ENCODE measurements at places on chromosomes 3 and 15. TPM values are rescaled to one million over a fixed set of nuclear protein-coding genes. Genes with fewer than 3 reads are reported as not detected.
A peak's percentile ranks its signal among the peaks of the same experiment; 100 is the strongest.

GRCh38 chr3:114043205-114043604 lies 13.1 kb downstream of the CCDC191 start:
- no peak for DNase-seq

GRCh38 chr15:74409225-74409624 lies 24.5 kb downstream of the SEMA7A start:
- DNase-seq, result no peak

DNA sequence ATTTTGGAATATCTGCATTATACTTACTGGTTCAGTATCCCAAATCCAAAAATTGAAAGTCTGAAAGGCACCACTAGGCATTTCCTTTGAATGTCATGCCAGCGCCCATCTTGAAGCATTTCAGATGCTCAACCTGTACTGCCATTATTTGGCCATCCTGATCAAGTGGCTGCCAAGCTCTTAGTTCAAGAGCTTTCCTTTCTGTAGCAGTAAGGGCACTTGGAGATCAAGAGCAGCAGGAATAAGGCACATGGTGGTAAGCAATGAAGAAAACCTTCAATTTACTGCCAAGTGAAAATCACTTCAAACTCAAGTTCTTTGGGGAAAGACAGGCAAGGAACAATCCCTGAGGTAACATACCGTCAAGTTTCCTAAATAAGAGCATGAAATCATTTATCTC lies 10.0 kb downstream of the RHOA start:
- no peak for DNase-seq

The CCDC33 gene
- total RNA-seq, result 0.41 TPM

- no peak for DNase-seq
Observed at GRCh38 chr3:71525391-71525790, 58.1 kb downstream of the FOXP1 start.

- no peak for DNase-seq
Observed at GRCh38 chr3:113404637-113405036, 36.7 kb downstream of the CFAP44 start.

DNA sequence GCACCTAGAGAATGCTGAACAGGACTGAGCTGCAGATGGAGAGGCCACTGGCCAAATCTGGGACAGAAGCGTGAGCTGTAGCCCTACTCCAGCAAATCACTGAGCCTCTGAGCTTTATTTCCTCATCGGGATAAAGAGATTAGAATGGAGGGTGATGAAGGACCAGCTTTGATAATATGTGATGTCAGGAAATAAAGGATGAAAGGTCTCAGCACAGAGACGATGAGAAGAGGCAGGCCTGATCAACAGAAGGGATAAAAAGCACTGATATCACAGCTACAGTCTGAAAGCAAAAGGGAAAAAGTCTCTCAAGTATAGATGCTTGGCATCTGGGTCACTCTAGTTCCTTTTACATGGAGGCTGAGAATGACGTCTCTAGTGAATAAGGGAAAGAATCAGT lies 70.0 kb downstream of the DHX30 start:
- DNase-seq, result no peak

The UCN2 gene
- 2.4 TPM for total RNA-seq

DNA sequence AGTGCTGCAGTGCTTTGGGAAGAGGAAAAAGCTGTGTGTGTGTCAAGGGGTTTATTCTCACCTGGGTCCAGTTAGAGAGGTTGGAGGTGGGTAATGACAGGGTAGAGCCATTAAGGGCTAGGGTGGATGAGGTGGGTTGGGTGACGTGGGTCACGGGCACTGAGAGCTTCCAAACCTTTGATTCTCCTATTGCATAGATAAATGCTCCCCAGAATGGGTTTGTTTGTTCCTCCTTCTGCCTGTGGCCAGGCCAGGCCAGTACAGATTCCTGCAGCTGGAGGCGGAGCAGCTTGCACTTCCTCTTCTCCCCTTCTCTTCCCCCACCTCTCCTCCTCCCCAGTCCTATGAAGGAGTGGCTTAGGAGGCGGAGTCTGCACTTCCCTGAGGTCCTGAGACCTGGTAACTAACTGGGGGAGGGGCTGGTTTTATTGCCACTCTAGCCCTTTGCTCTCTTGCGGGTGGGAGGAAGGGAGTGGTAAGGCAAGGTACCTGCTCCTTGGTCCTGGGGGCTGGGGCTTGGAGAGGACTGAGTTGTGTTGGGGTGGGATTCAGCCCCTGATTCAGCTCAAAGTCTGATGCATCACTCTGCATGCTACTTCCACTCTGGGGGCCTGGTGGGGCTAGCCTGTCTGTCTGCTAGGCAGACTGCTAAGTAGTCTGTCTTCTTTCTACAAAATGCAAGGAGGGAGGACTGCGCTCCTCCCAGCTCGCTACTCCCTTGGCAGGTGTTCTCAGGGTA lies 3.5 kb downstream of the SPINT1 start:
- no peak for DNase-seq

GRCh38 chr15:52334491-52335160 lies 39.0 kb upstream of the MYO5C start:
- DNase-seq, result no peak

The EXD1 gene
- not detected for total RNA-seq

DNA sequence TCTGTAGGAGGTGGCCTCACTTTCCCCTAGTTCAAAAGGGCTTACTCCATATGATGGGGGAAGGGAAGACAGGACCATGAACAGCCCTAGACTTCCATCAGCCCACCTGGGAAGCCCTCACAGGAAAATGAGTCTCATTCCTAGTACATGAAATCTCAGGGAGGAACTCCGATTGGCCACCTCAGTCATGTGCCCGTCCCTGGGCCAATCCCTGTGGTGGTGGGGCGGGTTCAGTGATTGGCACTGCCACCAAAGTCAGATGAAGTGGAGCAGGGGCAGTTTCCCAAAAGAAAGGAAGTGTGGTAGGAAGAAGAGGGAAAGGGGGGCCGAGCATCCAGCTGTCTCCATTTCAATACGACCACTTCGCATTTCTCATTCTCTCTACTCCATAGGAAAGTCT lies 25.9 kb upstream of the GP9 start:
- no peak for DNase-seq

The CCDC13 gene
- total RNA-seq, result 1.1 TPM

DNA sequence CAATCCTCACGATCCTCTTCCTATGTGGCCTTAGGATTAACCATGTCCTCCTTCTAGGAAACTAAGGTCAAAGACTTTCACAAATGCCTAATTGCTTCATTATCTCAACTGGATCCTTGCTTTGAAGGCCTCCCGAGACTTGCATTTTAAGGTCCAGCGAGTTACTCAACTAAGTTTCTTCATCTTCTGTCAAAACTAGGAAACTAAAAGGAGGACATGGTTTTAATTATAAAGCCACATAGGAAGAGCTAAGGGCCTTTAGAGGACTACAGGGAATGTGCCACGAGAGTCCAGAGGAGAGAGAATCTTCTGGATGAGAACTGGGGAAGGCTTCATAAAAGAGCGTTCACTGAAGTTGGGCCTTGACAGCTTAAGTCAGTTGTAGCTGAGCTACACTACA lies 87.8 kb upstream of the LPP start:
- no peak for DNase-seq

- no peak for DNase-seq
Observed at GRCh38 chr3:124385996-124386395, 344.3 kb upstream of the UMPS start.

The CHRNA7 gene
- total RNA-seq, result 2.8 TPM

- DNase-seq, result no peak
Observed at GRCh38 chr3:176088962-176089383, 1108.3 kb downstream of the TBL1XR1 start.

- no peak for DNase-seq
Observed at GRCh38 chr15:31503256-31503655, 176.6 kb downstream of the KLF13 start.

GRCh38 chr3:129014148-129014547 lies 13.0 kb downstream of the EFCC1 start:
- no peak for DNase-seq

- DNase-seq, result no peak
Observed at GRCh38 chr3:189718215-189718614, 87.0 kb downstream of the TP63 start.

DNA sequence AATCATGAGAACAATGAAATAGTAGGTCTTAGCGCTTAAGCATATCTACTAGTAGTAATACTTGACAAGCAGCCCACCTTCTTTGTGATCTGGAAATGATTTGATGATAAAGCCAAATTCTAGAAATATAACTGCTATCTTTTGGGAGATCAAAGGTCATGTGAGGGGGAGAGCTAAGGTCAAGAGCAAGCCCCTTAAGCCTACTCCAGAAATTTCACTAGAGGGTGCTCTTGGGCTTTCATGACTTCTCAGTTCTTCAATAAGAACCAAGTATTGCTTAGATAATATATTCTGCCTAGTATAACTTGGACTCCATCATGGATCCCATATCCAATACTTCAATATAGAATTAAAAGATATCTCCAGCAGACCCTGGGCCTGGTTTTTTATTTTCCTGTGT lies 319.6 kb downstream of the ZBTB20 start:
- peak; percentile 56 for DNase-seq

- DNase-seq, result peak; percentile 82
Observed at GRCh38 chr3:194615226-194615625, 18.0 kb downstream of the TMEM44 start.

DNA sequence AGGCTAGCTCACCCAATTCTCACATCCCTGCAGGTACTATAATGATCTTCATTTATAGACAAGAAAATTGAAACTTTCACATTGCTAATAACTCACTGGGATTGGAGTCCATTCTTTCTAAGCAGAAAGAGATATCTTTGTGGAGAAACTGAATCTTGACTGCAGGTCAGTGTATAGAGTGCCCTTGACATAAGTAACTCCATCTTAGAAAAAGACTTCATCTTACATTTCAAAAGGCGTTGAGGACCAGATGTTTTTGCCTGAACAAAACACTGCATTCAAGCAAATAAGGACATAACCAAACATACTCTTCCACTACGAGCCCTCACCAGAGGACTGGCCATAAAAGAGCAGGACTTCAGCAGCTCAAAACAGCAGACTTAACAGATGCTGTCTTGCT lies 6.8 kb upstream of the CCR3 start:
- no peak for DNase-seq

GRCh38 chr3:16178628-16178988 lies 4.1 kb downstream of the GALNT15 start:
- DNase-seq, result no peak

DNA sequence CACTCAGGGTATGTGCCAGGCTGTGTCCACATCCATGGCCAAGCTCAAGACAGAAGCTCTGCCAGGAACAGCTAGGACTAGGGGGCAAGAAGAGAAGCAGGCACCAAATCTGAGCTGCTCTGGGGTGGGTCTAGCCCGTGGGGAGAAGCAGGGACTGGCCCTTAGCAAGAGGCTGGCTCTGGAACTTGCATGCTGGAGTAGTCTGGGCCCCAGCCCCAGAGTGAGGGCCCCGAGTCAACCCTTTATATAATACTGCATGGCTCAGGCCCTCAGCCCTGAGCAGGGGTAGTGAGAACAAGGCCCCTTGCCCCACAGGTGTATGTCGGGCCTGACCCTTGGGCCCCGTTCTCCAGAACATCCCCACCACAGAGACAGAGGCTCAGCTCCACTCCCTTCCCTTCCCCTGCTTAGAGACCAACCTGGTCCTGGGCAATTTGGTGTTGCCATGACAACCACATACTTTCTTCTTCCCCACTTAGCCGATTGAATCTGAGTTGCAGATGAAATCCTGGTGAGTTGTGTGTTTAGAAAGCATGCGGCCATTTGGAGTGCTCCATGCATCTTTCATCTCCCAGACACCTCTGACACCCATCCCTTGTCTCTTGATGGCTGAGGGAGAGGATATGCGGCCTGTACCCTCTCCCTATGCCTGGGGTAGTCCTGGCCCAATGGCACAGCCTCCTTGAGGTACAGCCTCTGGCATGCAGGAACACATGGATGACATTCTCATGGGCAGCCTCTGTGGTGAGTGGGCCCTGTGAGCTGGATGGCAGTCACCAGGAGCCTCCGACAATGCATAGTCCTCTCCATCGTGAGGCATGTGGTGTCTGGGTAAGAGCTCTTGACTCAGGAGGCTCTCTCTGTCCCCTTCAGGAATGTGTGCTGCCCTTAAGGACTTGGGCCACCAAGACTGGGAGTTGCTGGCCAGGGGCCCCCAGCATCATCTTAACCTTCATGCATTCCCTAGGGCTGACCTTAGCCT lies 29.2 kb upstream of the SFMBT1 start:
- no peak for DNase-seq

GRCh38 chr3:143330296-143330868 lies 210.8 kb downstream of the CHST2 start:
- DNase-seq, result no peak

- DNase-seq, result no peak
Observed at GRCh38 chr3:10516544-10517452, 11.4 kb upstream of the ATP2B2 start.

- DNase-seq, result no peak
Observed at GRCh38 chr15:39554746-39555387, 26.0 kb upstream of the THBS1 start.

DNA sequence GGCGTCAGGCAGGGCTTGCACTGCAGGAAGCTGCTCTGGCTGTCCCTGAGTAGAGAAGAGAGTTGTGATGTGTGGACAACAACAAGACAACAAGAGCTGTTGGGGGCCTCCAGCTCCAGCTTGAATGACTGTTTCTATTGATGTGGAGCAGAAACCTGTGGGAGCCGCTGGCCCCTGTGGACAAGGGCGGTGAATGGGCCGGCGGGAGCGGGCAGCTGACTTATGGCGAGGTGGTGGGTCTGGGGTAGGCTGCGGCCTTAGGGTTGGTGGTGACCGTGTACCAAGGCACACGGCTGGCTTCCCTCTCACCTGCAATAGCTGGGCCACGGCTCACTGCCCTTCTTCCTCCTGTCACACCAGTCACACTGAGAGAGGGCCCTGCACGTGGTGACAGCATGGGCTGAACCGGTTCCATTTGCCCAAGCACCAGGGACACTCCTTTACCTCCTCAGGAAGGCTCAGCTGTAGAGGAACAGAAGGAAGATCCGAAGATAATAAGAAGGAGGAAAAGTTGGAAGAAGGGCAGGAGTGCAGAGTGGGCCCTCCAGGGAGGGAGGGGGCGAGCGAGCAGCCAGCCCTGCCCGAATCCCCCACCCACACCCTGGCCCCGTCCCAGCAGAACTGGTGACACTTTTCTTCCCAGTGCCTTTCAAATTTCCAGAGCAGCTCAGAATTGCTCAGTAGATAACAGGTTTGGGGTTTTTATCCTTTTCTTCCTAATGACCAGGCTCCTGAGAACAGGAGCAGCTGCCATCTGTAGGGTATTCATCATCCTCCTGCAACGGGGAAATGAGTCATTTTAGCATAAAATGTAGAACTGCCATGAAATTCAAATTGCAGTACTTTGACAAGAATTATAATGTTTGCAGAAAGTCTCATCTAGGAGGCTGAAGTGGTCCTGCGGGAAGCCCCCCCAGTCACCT lies 136.9 kb downstream of the TJP1 start:
- no peak for DNase-seq

- DNase-seq, result no peak
Observed at GRCh38 chr3:139455855-139456254, 20.5 kb downstream of the RBP2 start.

All from tongue (tissue), 3 donors.